Adrenal gland (tissue), 19 donors: ENCODE measurements at places on chromosomes 11 and 22. TPM values are rescaled to one million over a fixed set of nuclear protein-coding genes. Genes with fewer than 3 reads are reported as not detected.

GRCh38 chr22:37330200-37331033, 48.1 kb downstream of the CYTH4 start:
- no peaks in the 10 kb centered on the region for H3K36me3 ChIP-seq
- H3K4me3 ChIP-seq = no peak overlapping the region
- peaks cover 62% of the 10 kb centered on the region for H3K27me3 ChIP-seq
- H3K4me1 ChIP-seq = no peaks in the 10 kb centered on the region
- no peak for DNase-seq
- no peak overlapping the region for H3K27ac ChIP-seq

DNA sequence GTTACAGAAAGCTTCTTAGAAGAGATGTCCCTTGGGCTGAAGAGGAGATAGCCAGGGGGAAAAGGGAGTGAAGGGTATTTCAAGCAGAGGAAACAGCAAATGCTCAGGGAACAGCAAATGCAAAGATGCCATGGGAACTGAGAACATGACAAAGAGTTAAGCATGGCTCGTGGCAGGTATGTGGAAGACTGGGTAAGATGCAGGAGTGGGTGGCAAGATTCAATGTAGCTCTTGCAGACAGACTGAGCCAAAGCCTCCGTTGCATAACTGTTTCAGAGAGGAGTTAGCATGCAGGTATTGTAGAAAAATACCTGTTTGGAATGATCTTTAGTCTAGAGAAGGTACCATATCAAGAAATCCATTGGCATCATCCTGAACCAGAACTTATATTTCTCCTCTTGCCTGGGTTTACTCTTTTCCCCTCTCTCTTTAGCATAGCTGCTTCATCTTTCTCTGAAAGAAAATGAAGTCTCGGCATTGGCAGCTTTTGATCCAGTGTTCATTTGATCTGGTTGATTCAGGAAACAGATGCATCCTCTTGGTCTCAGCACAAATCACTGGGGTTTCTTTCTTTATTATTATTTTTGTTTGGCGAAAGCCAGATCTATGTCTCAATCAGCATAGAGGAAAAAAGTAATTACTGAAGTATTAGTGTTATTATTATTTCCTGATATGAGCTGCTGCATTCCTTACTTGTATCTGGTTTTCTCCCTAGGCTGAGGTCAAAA, 41.7 kb upstream of the NUP160 start:
- no peaks in the 10 kb centered on the region for H3K4me1 ChIP-seq
- H3K27ac ChIP-seq = no peak overlapping the region
- H3K4me3 ChIP-seq = no peak overlapping the region
- no peaks in the 10 kb centered on the region for H3K27me3 ChIP-seq
- H3K36me3 ChIP-seq = no peaks in the 10 kb centered on the region

- H3K27me3 ChIP-seq = no peaks in the 10 kb centered on the region
- no peaks in the 10 kb centered on the region for H3K4me1 ChIP-seq
- no peaks in the 10 kb centered on the region for H3K36me3 ChIP-seq
Measured at GRCh38 chr22:23670378-23671295, 20.2 kb upstream of the RGL4 start.

DNA sequence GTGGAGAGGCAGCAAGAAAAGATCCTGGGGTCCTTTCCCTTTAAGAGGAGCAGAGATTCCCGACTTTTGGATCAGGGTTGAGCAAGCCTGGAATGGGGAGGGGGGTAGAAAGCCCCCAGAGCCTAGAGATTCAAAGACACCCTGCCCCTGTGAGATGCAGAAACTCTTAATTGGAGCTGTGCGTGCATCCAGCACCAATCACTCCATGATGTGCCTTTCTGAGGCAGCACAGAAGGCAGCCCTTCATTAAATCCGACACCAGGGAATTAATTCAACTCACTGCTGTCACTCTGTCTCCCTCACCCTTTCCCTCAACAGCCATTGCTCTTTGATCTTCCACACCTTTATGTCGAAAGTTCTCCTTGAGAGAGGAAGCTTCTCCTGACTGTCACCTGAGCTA, 43.0 kb downstream of the DSCAML1 start:
- no peak overlapping the region for H3K4me3 ChIP-seq
- no peaks in the 10 kb centered on the region for H3K36me3 ChIP-seq
- H3K4me1 ChIP-seq = no peaks in the 10 kb centered on the region
- H3K27ac ChIP-seq = no peak overlapping the region

The KREMEN1 gene
- total RNA-seq = 42.0 TPM

DNA sequence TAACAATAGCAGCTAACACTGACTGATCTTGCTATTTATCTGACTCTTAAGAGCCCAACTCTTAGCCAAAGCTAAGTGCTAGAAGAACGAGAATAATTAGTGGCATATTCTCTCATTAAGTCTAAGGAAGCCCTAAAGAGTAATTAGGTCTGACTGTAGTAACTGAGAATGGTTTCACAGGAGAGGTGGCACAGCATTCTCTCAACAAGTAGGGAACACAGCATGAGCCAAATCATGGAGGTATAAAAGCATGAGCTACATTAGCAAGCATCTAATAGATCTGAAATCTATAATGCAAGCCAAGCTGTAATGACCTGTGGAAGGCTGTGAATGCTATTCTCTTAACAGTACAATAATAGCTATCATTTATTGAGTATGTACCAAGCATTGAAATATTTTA, 230.6 kb downstream of the TTC28 start:
- no peak overlapping the region for H3K4me3 ChIP-seq
- no peak for DNase-seq
- H3K27me3 ChIP-seq = no peaks in the 10 kb centered on the region

DNA sequence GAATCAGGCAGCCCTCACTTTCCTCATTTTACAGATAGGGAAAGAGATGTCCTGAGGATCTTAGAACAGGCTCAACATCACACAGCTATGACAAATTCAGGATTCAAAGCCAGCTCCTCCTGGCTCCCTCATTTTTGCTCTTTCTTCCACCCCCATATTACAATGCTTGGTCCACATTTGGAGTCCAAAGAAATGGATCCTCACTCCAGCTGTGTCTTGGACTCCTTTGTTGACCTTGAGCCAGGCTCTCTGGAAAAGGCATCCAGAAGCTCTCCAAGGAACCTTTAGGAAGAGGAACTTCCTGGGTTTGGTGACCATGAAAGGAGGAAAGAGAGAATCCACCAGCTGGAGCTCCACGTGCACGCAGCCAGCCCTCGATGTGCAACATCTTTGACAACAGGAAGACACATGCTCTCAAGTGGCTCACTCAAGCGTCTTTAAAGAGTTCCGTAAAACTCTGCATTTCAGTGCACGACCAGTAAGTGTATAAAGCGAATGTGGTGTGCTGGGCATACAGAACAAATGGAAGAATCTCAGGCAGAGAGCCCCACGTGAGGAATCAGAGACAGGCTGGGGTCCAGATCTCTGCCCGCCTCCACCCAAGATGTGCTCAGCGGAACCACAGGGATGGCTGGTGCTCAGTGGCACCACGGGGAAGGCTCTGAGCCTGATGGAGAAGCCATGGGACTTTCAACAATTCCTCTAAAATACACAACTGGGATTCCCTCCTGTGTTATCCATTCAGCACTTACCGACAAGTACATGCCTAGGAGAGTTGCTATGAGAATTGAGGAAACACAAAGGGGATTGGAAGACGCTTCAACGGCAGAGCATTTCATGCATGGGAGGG, 48.4 kb downstream of the ISX start:
- no peak overlapping the region for H3K4me3 ChIP-seq
- H3K36me3 ChIP-seq = no peaks in the 10 kb centered on the region
- no peaks in the 10 kb centered on the region for H3K4me1 ChIP-seq
- no peak for DNase-seq
- H3K27ac ChIP-seq = no peak overlapping the region

The TMEM86A gene
- 9.7 TPM for total RNA-seq
